ENCODE measurements at places on chromosomes 6 and 20. TPM values are rescaled to one million over a fixed set of nuclear protein-coding genes. Genes with fewer than 3 reads are reported as not detected.

DNA sequence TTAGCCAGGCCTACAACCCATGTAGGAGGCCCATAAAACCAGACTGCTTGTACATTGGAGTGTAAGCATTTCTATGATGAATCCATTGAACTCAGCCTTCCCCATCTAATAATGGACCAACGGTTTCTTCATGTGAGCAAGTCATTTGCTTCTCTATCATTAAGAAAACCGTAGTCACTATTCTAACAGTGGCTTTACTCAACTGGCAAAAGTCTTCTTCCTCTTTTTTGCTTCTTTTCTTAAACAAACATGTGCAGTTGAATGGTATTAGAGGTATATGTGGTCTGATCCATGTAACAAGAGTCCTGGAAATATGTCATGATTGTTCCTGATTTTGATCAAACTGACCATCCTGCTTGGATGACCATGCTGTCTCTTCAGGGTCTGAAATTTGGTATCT is 132.4 kb upstream of the STXBP5 start:
- DNase-seq, result no peak

- no peak for DNase-seq
Observed at GRCh38 chr6:105873211-105873704, 212.9 kb upstream of the PRDM1 start.

DNA sequence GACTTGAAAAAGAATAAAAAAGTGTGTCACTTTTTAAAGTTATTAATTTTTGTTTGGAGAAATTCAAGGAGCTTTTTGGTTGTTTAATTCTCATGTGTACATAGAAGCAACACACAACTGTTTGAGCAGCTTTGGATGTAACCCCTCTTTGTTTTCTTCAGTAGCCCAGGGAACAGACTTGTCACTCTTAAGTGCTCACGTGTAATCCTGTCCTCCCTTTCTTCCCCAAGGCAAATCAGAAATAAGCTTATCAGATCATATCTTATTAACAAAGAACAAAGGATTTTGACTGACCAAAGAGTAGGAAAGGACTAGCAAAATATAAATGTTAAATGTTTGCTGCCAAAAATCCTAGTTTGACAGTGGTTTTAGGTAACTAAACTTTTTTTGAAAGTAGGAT is 7.3 kb upstream of the FLRT3 start:
- DNase-seq, result no peak

HLA-DPA1 gene
- 2.0 TPM for total RNA-seq

DNA sequence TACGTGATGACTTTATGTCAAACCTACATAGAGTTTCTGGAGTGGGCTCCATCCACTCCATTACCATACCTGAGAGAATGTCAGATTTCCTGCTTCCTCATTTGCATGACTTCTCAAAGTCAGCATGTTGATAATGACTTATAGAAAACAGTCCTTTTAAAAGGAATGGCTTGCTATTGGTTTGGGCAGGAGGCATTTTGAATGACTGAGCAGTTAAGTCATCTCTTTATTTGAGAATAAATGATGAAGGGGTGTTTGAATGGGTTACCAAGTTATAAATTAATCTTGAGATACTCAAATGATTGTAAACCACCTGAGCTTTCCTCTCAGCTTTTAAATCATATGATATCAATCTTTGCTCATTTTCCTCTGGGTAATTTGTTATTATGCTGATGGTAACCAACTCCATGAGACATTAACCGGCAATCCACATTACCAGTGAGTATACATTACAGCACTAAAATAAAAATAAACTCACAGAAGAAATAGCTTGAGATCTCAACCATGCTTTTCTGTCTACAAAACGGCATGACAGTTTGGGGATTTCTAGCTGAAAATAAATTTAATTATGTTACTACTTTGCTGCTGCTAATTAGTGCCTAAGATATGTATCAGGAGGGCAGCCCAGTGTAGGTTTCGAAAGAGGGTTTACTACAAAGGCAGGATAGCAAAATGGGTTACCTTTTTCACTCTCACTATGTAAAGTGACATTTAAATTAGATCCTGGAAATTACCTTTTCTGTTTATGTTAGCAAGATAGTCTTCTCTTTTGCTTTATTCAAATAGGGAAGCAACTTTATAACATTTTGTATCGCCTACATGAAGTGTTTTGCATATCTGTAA is 78.8 kb downstream of the RPS12 start:
- no peak for DNase-seq

PRPF6 gene
- total RNA-seq, result 106 TPM

DNA sequence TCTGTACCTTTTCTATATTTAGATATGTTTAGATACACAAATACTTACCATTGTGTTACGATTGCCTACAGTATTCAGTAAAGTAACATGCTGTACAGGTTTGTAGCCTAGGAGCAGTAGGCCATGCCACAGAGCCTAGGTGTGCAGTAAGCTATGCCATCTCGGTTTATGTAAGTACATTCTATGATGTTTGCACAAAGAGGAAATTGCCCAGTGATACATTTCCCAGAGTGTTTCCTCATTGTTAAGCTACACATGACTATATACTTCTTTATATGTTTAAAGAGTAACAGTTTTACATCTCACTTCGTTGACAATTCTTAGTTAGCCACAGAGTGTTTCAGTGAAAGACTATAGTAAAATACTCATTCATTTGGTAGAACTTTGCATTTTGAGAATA is 51.5 kb downstream of the SLC35F1 start:
- no peak for DNase-seq

GRCh38 chr6:105318660-105319059 is 84.2 kb downstream of the PREP start:
- peak; percentile 92 for DNase-seq

GRCh38 chr6:19550380-19550779 is 286.8 kb upstream of the ID4 start:
- DNase-seq, result no peak

DNA sequence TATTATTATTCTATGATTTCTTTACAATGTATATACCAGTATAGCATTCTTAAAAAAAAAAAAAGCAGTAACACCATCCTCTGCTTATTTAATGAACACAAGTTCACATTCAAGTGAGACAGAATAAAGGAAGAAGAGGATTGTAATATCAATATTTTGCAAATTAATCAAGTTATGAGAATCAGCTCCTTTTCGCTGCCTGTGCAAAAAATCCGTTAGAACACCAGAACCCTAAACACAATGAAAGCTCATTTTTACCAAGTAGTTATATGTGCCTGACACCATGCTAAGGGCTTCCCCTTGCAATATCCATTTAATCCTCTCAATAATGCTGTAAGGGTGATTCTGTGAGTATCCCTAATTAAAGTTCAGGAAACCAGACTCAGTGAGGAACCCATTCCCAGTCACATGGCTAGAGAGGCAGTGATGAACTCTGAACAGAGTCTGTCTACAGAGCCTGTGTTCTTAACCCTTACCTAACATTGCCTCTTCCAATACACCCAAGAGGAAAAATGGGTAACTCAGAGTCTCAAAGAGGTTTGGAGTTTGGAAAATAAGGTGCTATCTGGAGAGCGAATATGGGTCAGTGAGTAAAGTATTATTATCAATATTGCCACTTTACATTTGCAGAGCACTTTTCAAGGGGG is 66.8 kb downstream of the CDC40 start:
- DNase-seq, result no peak

DNA sequence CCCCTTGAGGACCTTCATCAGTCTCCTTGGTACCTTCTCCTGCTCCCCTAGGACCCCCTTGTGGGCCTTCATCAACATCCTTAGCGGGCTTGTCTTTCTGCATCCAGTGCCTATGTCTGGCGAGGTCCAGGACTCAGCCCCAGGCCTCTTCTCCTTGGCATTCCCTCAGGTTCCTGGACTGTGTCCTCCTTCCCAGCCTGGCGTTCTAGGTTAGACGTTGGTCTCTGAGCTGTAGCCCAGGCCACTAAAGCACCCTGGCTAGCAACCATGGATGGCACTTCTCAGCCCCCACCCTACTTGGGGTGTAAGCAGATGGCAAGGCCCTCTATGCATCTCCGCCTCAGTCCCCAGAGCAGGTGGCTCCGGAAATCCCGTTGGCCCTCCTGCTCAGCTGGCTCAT is 51.5 kb upstream of the NNAT start:
- DNase-seq, result no peak

- DNase-seq, result no peak
Observed at GRCh38 chr6:71414486-71414885, 125.9 kb downstream of the OGFRL1 start.

GRCh38 chr6:110537208-110538123 is 61.1 kb upstream of the SLC22A16 start:
- peak; percentile 99 for DNase-seq

- no peak for DNase-seq
Observed at GRCh38 chr20:40963505-40963845, 65.1 kb upstream of the TOP1 start.

FUT9 gene
- total RNA-seq, result not detected

RGS17 gene
- 1.2 TPM for total RNA-seq

- no peak for DNase-seq
Observed at GRCh38 chr6:170212956-170213636, 77.8 kb downstream of the DLL1 start.

Measured in M059J (cell line).